CD4-positive, CD25-positive, alpha-beta regulatory T cell (primary cell): ENCODE measurements at places on chromosomes 4 and X. TPM values are rescaled to one million over a fixed set of nuclear protein-coding genes. Genes with fewer than 3 reads are reported as not detected.

GRCh38 chr4:87465739-87466366 lies 43.5 kb downstream of the NUDT9 start:
- peak; percentile 44 for DNase-seq

GRCh38 chr4:184643731-184644130 lies 5.5 kb downstream of the CASP3 start:
- no peak for DNase-seq

GRCh38 chrX:41009850-41010846 lies 75.1 kb upstream of the USP9X start:
- peak; percentile 6 for DNase-seq

RTL5 gene
- 1.1 TPM for total RNA-seq

DNA sequence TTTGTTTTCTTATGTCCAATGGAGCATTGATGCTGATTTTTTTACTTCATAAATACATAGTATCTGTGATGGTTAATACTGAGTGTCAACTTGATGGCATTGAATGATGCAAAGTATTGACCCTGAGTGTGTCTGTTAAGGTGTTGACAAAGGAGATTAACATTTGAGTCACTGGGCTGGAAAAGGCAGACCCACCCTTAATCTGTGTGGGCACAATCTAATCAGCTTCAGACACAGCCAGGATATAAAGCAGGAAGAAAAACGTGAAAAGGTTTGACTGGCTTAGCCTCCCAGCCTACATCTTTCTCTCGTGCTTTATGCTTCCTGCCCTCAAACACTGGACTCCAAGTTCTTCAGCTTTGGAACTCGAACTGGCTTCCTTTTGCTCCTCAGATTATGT lies 230.6 kb upstream of the SPRY1 start:
- DNase-seq = no peak

ATP2B3 gene
- total RNA-seq = not detected

TEX13D gene
- not detected for total RNA-seq

GRCh38 chr4:24924309-24924781 lies 11.5 kb upstream of the CCDC149 start:
- DNase-seq = no peak

DNA sequence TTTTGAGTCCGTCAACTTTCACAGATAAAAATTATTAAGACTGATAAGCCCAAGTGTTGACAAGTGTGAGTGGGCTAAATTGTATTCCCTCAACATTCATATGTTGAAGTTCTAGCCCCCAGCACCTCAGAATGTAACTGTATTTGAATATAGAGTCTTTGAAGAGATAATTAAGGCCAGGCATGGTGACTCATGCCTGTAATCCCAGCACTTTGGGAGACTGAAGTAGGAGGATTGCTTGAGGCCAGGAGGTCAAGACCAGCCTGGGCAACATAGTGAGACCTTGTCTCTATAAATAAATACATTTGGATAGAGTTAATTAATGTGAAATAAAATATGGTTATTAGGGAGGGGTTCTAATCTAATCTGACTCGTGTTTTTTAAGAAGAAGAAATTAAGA lies 29.7 kb upstream of the SLC25A4 start:
- DNase-seq = no peak

MAD2L1 gene
- 6.3 TPM for total RNA-seq

- no peak for DNase-seq
These were observed 606.2 kb downstream of the KLHL13 start for GRCh38 chrX:117510453-117510852.

- no peak for DNase-seq
These were observed 192.0 kb downstream of the HS6ST2 start for GRCh38 chrX:132766452-132766851.

PRR32 gene
- not detected for total RNA-seq

DNA sequence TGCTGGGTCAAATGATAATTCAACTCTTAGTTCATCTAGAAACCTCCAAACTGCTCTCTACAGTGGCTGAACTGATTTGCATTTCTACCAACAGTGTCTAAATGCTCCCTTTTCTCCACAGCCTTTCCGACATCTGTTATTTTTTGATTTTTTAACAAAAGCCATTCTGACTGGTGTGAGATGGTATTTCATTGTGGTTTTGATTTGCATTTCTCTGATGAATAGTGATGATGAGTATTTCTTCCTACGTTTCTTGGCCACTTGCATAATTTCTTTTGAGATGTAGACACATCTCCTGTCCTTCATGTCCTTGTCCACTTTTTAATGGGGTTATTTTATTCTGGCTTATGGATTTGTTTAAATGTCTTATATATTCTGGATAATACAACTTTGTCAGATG lies 298.2 kb upstream of the ARSJ start:
- DNase-seq = no peak

SOWAHB gene
- total RNA-seq = not detected

GRCh38 chr4:2413821-2414610 lies 4.4 kb downstream of the ZFYVE28 start:
- DNase-seq = peak; percentile 35

GRCh38 chrX:19799319-19800182 lies 87.8 kb downstream of the SH3KBP1 start:
- DNase-seq = peak; percentile 67

GRCh38 chrX:110153896-110154295 lies 151.0 kb downstream of the TMEM164 start:
- no peak for DNase-seq

DNA sequence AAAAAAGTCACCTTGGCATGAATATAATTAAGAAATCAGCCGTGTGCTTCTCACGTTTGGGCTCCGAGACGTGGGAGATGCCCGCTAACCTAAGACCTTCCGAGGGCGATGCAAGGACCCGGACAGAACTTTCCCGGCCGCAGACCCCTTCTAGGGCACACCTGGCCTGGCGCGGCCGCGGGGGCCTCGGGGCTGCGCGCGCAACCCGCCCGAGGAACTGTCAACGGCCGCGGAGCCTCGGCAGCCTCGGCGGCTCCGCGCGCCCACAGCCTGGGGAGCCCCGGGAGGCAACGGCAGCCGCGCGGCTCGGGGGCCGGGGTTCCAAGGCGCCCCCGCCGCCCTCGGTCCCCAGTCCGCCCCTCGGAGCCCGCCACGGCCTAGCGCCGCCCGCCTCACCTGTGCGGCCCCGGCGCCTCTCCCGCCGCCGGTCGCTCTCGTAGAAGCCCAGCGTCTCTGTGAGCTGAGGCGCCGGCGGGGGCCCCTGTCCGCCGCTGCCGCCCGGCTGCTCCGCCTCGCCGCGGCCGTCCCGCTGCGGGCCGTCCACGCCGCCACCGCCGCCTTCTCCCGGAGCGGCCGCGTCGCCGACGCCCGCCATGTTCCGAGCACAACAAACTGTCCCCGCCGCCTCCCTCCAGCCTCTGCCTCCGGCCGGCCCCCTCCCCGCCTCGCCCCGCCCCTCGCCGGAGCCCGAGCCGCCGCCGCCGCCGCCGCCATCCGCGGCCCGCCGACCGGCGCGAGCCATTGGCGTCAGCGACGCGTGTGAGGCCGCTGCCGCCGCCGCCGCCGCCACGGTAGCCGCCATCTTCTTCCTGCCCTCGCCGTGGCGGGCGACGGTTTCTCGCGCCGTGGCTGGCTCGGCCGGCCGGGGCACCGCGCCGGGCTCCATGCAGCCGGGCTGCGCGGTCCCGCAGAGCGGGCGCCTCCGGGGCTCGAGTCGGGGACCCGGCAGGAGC lies at the start of gene TAPT1:
Gene TAPT1 (minus strand): TSS at position 609 of the 953 bp plus-strand sequence. CDS start 14 bp downstream, at position 595.
- peak; percentile 71 for DNase-seq

DNA sequence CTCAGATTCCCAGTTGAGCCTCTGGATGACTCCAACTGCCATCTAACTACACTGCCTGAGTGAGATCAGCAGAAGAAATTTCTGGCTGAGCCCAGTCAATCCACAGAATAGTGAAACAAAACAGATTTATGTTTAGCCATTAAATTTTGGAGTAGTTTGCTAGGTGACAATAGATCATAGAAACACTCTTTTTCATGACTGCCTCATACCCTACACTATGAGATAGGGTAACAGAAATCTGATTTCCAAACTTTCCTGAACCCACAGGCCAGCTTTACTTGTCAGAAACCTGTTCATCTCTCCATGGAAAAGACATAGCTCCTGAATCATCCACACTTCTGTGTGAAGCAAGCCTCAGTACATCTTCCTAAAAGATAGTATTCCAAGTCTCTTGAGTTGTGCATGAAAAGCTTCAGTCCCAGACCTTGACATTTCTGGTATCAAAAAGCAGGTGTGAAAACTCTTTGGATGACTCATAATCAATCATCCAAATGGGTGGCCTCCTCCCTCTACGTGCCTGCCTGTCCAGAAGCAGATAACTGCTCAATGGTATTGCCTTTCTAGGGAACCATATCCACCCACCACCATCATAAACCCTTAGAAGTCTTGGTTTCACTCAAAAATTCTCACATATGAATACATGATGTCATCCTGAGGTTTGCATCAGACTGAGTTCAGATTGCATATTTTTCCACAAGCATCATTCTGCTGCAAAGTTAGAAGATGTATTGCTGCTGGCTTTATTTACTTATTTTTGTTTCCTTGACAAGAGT lies 47.5 kb upstream of the RAP2C start:
- DNase-seq = no peak

TNIP3 gene
- total RNA-seq = 1.3 TPM

- no peak for DNase-seq
These were observed 396.8 kb downstream of the PACRGL start for GRCh38 chr4:21097026-21097425.

- peak; percentile 52 for DNase-seq
These were observed 15.6 kb downstream of the ALPK1 start for GRCh38 chr4:112312610-112313239.

- no peak for DNase-seq
These were observed 3.6 kb downstream of the IL9R start for GRCh38 chrX:156001001-156001666.
